ENCODE measurements at places on chromosomes 5 and 9.

GRCh38 chr9:123544007-123544827 is 188.2 kb downstream of the CRB2 start:
- DNase-seq, result no peak

DNA sequence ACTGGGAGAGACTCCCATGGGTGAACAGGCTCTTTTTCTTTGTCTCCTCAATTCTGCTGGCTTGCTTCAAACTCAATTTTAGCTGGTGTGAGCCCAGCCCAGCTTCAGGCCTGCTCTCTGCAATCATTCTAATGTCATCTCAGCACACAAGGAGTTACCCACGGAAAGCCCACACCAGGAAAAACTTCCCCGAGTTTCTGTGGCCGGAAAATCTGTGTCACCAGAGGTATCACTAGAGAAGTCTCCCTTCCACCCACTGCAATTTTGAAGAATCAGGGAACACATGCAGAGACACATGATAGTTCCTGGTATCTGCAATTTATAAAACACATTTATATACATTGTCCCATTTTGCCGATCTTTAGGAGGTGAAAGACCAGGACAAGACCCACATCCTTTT is 13.5 kb upstream of the NDFIP1 start:
- DNase-seq, result no peak

DNA sequence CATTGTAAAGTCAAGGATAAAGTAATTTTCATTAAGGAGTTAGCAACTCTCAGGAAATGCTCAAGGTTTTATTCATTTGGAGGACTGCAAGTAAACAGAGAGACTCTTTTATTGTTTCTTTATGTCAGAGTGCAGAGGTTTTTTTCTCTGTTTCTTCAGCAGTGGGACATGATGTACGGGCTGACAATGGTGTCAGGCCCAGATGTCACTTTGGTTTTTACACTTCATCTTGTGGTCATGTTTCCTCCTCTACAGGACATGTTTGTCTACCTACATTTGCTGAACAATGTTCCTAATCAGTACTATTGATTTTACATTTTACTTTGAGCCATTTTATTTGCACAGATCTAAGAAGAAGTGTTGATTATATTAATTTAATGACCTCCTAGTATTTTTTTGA is 72.8 kb upstream of the PARP8 start:
- DNase-seq, result no peak

GRCh38 chr9:88072831-88073375 is 65.4 kb downstream of the SPATA31C2 start:
- no peak for DNase-seq

GRCh38 chr9:97651646-97652045 is 18.0 kb downstream of the NCBP1 start:
- no peak for DNase-seq

- no peak for DNase-seq
These were observed 278.4 kb downstream of the NSG2 start for GRCh38 chr5:174323878-174324281.

DNA sequence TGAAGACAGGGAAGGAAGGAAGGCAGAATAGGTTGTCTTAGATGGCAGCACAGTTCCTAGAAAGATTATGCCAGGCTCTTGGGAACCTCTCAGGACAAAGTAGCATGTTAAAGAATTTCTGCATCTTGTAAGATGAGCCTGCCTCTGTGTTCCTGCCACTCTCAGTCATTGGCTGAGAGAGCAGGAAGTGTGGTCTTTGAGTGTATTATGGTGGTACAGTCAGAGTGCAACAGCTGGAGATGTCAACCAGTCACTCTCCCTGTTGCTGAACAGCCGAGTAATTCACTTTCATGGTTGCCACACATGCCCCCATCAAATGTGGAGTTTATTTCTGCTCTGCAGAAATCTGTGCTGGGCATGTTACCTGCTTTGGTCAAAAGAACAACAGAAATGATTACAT is 659.6 kb upstream of the RIOK2 start:
- no peak for DNase-seq

DNA sequence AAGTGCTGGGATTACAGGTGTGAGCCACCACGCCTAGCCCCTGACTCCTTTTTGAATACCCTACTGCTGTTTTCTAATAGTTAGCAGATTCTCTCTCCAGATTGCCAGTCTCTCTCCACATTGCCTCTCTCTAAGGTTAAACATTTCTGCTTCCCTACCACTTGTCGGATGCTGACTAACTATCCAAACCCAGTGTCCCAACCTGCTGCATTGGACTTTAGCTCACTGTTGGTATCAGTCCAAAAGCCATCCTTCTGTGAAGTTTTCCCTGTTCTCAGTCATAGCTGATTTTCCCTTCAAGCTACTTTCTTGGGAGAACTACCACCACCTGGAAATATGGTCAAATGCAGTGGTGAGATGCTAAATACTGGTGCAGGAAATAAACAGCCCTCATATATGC is 48.7 kb downstream of the TLR4 start:
- no peak for DNase-seq

GRCh38 chr5:102617191-102618187 is 118.7 kb upstream of the SLCO6A1 start:
- DNase-seq, result no peak

DNA sequence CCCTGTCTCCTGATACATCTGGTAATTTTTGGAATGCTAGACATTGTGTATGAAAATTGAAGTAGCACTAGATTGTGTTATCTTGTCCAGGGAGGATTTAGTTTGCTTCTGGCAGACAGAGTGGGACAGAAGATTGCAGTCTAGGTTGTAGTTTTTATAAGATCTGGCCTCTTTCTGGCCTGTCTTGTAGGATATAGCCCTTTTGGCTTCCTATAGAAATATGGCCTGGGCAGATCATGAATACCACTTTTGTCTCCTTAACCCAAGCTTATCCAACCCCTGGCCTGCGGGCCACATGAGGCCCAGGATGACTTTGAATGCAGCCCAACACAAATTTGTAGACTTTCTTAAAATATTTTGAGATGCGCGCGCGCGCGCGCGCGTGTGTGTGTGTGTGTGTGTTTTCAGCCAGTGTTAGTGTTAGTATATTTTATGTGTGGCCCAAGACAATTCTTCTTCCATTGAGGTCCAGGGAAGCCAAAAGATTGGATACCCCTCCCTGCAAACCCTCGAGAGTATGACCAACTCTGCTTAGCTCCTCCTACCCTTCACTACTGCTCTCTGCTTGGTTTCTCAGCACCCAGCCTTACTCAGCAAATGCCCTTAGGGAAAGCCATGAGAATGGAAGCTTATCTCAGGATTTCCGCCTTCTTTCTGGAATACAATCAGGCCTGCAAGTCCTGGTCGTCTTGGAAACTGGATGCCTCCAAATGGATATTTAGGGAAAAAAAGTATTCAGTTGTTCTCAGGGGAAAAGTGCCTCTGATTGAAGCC is 26.5 kb downstream of the ANKRD33B start:
- no peak for DNase-seq

GRCh38 chr5:150499437-150499956 is 8.4 kb upstream of the NDST1 start:
- no peak for DNase-seq

DNA sequence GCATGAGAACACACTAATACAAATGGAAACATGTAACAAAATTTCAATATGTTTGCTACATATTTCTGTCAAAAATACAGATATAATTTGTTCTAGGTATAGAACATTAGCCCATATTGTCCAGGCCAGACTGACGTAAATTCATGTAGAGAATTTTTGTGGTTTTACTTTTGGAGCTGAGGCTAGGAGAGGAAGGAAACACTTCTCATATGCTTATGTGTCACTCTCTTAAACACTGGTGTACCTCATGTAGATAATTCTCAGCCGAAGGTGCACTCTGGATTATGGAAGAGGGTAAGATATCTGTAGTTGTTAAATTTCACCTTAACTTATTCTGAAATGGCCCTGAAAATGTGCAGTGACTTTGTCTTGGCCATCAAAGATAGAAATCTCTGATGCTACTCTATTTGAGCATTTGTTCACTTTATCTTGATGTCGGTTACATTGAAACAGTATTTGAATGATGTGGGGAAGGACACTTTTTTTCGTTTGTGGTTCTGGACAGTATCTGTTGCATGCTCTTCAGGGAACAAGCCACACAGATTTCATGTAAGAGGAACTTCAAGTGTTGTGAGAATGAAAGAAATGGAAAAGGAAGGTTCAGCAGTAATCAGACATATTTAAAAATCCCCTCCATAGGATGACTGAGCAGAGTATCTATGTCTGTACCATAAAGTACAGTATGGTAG is 202.7 kb downstream of the SPATA31D1 start:
- no peak for DNase-seq

GRCh38 chr5:97627272-97627671 is 444.2 kb upstream of the RIOK2 start:
- no peak for DNase-seq

- DNase-seq, result no peak
These were observed 223.2 kb upstream of the ACO1 start for GRCh38 chr9:32161209-32161608.

- DNase-seq, result no peak
These were observed 115.9 kb upstream of the FCN2 start for GRCh38 chr9:134764473-134765269.

DNA sequence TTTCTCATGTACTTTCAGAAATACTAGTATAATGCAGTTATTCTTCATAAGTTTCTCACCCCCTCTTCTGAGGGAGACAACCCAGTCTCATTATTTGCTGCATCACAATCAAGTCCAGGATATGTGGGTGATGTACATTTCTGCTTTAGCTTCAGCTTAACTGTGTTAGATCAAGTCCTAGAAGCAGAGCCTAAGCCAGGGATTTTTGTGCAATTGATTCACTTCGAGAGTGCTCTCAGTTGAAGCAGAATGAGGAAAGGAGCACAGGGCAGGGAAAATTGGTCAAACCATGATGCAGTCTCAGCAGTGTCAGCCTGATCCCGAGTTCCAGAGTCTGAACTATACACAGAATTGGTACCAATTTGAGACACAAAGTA is 15.1 kb downstream of the HNRNPK start:
- DNase-seq, result no peak

DNA sequence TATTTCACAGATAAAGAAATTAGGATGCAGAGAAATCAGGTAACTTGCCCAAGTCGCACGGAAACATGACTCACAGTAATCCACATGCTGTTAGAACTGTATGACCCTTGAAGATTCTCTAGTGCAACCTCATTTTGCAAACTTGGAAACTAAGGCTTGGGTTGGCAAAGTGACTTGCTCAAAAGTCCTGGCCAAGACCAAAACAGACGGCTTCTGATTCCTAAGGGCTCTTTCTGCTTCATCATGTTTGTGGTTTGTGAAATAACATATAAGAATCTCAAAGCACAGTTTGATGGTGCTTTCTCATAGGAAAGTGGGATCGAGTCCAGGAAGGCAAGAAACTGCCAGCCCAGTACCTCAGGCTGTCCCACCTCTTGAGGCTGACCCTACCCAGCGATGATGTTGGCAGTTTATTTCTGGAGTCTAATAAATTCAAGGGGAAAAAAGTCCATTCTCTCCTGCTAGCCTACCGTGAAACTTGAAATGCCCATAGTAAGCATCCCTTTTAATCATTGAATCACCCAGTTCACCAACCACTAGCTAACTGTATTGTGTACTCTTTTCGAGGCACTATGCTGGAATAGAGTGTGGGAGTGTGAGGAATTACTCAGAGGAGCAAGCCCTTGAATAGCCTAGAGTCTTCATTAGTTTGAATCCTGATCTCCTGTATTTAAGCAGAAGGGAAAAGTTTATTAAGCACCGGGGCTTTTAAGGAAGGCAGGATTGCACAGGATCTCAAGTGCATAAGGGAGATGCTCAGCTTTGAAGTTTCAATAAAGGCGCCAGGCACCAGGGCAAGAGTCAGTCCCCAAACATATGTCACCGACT is 14.1 kb downstream of the CAPSL start:
- DNase-seq, result no peak

DNA sequence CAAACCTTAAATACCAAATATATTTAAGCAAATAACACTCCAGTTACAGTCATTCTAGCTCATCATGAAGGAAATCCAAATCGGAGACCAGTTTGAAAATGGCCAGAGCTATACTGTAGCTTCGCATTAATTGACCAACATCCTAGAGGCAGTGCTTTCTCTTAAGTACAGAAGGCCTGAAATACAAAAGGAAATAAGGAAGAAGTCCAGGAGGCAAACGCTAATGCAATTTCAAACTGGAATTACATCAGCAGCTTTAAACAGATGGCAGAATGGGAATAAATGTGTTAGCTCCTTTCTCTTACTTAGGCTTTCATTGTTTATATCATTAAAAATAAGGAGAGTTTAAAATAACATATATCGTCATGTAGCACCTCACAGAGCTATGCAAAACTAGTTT is 197.0 kb downstream of the SEC61B start:
- DNase-seq, result no peak

DNA sequence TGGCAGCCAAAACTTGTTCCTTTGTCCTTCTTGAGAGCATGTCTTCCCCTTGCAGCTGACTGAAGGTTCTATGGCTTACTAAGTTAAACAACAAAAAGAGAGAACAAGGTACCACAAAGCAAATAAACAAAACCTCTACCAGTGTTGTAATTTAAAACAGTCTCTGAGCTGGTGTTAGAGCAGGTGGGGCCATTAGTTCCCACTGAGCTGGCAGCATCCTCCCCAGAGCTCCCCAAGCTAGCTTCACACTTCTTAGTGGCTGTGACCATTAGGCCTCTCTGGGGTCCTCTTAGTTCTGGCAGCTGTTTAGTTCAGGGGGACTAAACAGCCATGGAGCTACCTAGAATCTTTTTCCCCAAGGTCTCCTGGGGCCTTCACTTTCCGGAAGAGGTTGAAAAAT is 128.6 kb upstream of the ELL2 start:
- no peak for DNase-seq

DNA sequence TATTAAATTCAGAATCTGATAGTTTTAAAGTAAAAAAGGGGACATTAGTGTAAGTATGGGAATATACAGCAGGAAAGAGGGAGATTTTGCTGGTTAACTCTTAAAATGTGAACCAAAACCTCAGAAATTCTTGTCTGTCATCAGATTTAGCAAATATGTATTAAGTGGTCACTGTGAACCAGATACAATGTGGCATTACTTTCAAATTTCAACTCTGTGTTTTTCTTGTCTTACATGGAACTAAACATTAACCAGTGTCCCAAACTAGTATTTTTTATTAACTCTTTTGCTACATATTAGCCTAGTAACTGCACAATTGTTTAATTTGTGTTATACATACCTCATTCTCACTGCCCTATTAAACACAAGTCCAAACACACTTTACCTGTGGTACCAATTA is 259.9 kb upstream of the RASA1 start:
- no peak for DNase-seq

GRCh38 chr9:91223000-91223399 is 138.7 kb downstream of the AUH start:
- no peak for DNase-seq

- DNase-seq, result no peak
These were observed 624.8 kb downstream of the CHSY3 start for GRCh38 chr5:130529111-130529510.

DNA sequence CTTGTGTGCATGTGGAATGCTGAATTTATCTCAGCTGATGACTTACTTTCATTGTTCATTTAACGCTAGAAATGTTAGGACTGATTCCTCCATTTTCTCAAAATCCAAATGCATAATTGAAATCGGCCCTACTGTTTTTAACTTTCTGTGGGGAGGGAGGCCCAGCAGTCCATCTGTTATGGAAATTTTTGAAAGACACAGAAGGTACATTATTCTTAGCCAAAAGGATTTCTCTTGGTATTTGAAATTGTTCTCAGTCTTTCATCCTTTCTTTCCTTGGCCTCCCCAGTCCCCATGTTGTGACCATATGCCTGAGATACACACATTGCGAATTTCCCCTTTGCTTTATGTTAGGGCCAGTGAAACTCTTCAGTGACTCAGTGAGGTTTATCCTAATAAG is 549.9 kb downstream of the IRX1 start:
- no peak for DNase-seq

- no peak for DNase-seq
These were observed 488.0 kb upstream of the CDH18 start for GRCh38 chr5:20476016-20476415.

GRCh38 chr9:123311250-123311752 is 42.9 kb upstream of the STRBP start:
- no peak for DNase-seq
